Erythroblast (primary cell): ENCODE measurements at places on chromosomes 12 and 14.

DNA sequence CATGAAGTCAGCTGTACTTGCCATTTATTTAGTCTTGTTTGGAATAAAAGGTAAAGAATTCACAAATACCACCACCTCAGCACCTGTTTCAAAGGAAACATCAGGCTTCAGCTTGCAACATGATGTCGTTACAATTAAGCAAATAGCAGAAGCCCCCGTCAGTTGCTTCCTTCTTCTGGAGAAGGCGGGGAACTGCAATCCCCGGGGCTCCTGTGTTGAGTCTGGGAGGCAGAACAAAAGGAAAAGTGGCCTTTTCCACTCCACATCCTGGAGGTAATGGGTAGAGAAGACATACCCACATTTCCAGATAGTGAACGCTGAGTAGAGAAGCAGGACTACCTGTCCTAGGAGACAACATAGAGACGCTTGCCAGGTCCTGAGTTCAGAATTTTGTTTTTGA is 92.8 kb downstream of the DNAH10 start:
- DNase-seq = no peak

GRCh38 chr12:111216387-111217159 is 152.3 kb downstream of the PHETA1 start:
- no peak for DNase-seq

GRCh38 chr14:49017447-49017846 is 568.7 kb downstream of the RPS29 start:
- no peak for DNase-seq

DNA sequence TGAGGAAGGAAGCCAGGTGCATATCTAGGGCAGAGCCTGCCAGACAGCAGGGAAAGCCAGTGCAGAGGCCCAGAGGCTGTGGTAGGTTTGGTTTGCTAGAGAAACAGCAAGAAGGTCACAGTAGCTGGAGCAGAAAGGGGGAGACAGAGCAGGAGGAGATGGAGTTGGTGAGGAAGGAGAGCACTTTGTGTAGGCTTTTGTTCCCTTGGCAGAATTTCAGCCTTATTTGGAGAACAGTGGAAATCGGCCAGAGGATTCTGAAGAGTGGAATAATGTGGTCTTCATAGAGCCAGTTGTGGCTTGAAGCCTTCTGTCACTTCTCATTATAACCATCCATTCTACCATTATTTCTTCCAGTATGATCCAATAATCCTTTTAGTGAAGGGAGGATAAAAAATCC is 212.9 kb upstream of the FAR2 start:
- DNase-seq = no peak

DNA sequence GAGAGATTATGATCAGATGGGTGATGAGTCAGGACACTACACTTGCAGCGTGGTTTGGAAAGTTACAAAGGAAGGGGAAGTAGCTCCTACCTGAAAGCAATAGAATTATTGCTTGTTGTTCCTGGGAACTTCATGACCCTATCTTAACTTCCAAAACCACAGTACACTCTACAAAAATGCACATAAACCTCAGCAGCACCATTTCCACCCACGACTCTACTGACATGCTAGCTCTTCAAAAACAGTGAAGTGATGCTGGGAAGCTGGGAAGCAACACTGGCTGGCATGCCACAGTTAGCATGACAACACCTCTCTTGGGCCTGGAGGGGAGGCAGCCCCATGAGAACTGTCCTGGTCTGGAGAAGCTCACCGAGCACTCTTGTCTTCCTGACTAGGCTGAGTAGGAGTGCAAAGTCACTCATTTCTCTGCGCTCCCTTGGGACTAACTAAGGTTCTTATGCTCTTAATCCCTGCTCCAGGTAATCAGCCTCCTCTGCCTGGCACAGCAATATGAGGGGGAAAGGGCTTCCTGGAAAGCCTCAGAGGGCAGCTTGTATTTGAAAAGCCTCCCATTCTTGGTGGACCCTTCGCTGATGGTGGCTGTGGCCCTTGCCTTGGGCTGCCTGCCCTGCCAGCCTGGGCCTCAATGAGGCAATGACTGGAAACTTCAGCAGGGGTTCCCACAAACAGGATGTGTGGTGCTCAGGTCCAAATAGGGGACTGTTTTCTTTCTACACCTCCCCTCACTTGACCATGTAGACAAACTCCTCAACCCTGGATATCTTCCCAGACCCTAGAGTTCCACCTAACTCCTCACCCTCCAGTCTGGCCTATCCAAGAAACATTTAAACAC is 1.2 kb downstream of the KRT3 start:
- DNase-seq = peak; percentile 32

DNA sequence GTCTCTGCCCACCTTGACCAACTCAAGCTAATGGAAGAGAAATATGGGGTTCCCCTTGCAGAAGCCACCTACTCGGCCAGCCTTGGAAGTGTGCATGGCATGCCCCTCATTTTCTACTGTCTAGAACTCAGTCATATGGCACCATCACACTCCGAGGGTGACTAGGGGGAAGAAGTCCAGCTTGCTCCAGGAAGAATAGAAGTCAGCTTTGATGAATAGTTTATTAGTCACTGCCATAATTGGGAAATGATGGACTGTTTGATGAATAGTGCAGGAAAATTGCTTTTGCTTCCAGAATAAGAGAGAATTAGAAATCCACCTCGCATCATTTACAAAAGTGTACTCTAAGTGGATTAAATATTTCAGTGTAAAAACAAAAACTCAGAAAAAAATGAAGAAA is 1030.6 kb downstream of the VRK1 start:
- no peak for DNase-seq

- DNase-seq = no peak
Measured at GRCh38 chr12:116241157-116241759, 36.2 kb downstream of the MED13L start.

- no peak for DNase-seq
Measured at GRCh38 chr12:58881816-58882215, 38.5 kb downstream of the LRIG3 start.

DNA sequence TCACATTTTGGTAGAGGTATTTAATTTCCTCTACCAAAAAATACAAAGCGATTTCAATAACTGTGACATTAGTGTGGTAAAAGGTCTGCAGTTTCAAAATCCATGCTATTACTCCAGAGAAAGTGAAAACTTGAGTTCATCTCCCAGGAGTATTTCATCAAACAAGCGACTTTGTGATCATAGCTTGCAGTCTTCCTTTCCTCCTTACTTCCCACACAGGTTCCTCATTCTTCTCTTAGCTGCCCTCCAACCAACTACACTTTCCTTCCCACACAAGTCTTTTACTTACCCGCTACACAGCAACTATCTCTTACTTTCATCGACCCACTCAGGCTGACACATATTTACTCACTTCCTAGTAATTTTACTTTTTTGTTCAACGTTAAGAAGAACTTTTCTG is 413.4 kb upstream of the USP15 start:
- no peak for DNase-seq

DNA sequence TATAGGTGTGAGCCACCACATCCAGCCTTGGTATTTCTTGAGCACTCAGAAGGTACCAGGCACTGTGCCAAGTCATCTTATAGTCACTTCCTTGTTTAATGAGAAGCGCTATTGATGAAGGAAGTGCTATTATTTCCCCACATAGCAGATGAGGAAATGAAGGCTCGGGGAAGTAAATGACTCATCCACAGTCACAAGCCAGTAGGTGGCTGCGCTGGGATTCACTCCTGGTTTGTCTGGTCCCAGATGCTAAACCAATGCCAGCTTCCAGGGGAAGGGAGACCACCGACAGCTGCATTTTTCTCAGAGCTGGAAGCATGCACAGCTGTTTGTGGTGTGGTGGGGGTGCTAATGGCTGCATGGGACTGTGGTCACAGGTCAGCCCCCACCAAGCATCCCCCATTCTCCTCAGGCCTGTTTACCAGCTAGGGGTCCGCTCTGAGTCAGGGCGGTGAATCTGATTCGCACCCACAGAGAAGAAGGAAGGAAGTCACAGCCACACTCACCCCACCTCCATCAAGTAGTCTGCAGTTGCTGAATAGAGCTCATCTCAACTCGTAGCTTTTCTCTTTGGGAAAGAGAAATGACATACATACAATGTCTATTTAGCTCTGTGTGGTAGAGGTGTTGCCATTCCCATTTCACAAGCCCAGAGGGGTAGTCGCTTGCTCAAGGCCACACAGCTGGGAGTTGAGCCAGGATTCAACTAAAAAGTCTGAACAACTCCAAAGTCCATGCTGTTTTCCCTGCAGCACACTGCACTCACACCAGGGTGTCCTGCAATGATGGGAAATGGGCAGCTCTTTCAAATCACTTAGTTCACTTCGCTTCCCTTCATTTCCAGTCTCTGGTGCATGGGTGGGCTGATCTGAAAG is 6.3 kb upstream of the LTBP2 start:
- no peak for DNase-seq

- no peak for DNase-seq
Measured at GRCh38 chr12:107057071-107057834, 36.1 kb downstream of the CRY1 start.

- peak; percentile 9 for DNase-seq
Measured at GRCh38 chr12:113936460-113936859, 29.7 kb downstream of the RBM19 start.

GRCh38 chr14:55297611-55298499 is 26.6 kb downstream of the FBXO34 start:
- no peak for DNase-seq

DNA sequence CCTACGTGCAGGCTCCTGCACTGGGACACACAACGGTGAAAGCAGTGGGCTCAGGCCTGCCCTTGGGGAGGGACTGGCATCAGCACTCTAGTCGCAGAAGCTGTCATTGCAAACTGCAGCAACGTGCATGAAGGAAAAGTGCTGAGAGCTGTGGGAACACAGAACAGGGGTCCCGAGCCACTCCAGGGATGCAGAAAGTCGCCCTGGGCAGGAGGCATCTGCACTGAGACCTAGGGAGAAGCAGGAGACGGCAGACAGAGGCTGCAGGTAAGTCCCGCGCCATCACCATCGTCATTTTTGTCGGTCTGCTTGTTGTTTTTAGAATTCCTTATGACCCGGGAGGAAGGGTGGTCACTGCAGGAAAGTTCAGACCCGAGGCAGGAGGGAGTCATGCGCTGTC is 21.6 kb upstream of the RIMBP2 start:
- DNase-seq = no peak

DNA sequence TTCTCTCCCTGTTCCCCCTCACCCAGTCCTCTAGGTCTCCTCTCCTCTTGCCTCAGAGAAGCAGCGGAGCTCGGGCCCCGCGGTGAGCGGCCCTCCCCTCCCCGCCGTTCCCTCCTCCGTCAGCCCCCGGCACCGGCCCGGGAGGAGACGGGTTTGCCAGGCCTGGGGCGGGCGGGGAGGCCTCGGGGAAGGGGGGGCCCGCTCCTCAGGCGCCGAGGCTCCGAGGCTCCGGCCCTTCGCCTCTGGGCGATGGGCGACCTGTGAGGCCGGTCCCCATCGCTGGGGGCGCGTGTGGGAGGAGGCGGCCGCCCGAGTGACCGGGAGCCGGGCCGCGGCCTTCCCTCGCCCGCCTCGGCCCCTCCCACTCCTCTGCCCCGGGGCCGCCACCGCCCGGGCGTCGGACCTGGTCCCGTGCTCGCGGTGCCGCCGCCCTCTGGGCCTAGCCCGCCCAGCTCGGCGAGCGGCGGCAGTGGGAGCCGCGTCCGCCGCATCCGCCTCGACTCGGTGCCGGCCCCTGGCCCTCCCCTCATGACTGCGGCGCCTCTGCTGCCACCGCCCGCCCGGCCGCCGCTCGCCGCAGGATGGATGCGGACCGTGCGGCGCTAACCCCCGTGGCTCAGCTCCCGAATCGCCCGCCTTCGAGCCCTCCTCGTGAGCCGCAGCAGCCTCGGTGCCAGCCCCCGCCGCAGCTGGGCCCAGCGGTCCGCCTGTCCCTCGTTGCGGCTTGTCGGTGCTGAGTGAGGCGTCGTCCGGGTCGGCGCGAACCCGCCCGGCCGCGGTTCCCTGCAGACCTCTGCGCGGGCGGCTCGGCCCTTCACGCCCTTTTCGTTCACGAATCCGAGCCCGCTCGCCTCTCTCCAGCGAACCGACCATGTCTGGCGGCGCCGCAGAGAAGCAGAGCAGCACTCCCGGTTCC is 574 bp downstream of the WNK1 start:
- peak; percentile 90 for DNase-seq

DNA sequence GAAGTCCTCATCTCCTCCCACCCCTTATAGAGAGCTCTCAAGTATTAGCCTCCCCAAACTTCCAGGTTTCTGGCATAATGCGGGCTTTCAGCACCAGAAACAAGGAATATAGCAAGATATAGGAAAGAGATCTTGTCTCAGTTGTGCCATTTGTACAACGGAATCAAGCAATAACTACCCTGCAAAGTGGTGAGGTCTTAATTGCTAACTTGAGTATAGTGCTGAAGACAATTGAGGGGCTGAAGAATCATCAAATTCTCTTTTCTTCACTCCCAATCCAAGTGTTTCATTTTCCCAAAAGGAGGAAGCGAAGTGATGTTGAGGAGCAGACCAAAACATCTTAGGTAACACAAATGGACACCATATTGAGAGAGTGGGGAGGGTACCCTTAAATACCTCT is 26.8 kb upstream of the ANP32D start:
- DNase-seq = no peak

- DNase-seq = no peak
Measured at GRCh38 chr14:26636561-26636960, 38.7 kb upstream of the NOVA1 start.

GRCh38 chr12:80456513-80456912 is 12.5 kb downstream of the PTPRQ start:
- no peak for DNase-seq

DNA sequence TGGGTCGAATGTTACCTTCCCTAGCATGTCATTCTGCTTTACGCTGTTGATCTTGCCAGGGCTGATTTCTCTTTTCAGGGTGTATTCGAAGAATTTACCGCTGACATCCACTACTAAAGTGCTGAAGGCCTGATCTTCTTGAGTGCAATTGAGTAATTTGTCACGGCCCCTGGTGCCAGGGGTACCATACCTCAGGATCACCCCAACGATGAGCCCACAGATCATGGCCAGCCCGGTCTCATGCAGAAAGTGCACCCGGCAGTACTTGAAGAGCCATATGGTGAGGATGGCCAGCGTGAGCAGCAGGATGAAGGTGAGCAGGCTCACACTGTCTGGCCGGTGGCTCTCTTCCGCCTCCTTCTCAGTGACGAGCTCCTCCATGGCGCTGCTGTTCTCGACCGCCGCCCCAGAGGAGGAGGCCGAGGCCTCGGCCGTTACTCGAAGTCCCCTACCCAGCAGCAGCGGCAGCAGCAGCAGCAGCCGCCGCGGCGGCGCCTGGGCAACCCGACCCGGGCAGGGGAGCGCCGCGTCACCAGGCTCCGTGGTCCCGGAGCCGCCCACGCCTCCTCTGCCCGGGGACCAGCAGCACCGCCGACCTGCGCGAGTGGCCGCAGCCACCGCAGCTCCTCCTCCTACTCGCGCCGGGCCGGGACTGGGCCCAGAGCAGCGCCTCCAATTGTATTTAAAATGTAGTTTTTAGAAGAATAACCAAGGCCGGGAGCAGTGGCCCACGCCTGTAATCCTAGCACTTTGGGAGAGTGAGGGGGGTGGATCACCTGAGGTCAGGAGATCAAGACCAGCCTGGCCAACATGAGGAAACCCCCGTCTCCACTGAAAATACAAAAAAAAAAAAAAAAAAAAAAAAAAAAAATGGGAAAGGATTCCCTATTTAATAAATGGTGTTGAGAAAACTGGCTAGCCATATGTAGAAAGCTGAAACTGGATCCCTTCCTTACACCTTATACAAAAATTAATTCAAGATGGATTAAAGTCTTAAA is 58.5 kb upstream of the TMPO start:
- no peak for DNase-seq
